RPMI8226 (cell line): ENCODE measurements at places on chromosomes 12 and 14.
A peak's percentile ranks its signal among the peaks of the same experiment; 100 is the strongest.

DNA sequence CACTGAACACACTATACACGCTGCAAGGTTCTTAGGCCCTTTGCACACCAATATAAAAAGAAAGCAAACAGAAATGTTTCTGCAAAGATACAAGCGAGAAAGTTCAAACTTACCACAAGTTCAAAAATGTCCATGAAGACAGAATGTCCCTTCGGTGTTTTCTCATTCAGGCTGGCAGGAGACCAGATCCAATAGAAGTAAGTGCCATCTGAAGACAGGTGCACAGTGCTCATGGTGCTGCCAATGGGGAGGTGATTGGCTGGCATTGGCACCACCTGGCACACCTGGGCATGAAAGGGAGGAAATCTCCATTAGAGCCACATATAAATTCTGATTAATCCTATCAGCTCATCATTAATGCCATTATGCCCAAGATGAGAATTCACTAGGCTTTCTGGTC, 76.3 kb downstream of the HECTD4 start:
- DNase-seq, result no peak

DNA sequence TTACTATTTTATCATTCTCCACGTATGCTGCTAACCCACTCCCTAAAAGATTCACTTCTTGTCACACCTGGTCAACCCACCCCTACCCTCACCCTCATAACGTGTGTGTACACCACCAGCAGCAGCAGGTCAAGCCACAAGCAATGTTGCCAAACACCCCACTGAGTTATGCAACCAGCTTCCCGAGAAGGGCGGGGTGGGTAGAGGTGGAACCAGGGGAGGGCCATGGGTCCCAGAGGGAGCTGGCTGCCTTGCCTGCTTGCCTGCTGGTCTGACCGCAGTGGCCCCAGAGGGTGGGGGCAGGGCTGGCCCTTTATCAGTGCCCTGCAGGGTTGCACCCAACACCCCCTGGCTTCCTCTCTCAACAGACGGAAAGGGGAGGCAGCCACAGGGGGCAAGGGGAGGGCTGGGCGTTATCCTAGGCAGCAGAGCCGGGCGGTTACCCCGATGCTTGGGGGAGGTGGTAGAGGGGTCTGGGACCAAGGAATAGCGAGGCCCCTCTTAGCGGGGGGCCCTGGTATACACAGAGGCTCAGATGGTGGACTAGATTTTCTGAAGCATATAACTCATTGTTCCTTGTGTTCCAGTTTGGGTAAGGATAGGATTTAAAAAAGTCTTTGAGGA, 3.5 kb upstream of the NFE2 start:
- peak; percentile 44 for DNase-seq

DNA sequence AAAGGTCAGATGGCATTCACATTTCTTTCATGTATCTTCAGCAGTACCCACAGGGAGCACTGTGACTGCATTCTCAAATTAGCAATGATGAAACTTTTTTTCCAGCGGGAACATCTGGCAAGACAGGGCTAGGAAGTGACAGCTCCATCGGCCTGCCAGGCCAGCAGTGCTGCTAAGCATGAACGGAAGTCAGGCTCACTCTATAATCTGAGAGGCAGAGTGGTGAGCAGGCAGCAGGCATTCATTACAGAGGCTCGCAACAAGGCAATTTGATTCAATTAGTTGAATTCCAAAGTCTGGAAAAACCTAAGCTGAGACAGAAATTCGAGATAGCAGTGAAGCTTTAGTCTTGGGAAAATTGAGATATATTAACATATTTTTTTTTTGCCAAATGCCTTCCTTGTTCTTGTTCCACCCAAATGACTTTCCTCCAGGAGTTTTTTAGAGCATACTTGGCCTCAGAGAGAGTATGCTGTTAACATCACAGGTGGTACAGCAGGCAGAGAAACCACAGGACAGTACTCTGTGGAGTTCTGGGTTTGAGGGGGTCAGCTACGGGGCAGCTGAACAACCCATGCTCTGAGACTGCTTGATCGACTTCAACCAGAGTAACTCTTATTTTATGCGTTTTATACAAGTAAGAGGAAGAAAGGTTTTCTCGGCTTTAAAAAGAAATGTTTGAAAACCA, 414.9 kb downstream of the APAF1 start:
- no peak for DNase-seq

DNA sequence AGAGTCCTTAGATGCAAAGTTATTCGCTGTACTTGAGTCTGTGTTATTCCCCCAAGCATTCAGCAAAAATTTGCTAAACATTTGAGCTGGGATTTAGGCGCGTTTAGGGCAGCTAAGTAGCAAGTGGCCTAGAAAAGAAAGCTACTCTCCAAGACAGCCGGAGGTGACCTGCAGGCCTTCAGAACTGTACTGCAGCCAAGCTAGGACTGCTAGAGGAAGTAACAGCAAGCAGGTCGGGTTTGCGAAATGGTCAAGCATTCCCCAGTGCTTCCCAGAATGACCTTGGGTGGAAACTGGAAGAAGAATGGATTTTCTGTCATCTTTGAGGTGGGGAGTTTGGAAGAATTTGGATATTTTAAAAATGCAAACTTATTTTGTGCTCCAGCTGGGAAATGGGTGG, 287.5 kb downstream of the FOXN3 start:
- DNase-seq, result no peak

- DNase-seq, result no peak
These were observed 37.7 kb downstream of the NRDE2 start for GRCh38 chr14:90293766-90294730.

- DNase-seq, result peak; percentile 77
These were observed 6.2 kb upstream of the OAS1 start for GRCh38 chr12:112900298-112901145.

DNA sequence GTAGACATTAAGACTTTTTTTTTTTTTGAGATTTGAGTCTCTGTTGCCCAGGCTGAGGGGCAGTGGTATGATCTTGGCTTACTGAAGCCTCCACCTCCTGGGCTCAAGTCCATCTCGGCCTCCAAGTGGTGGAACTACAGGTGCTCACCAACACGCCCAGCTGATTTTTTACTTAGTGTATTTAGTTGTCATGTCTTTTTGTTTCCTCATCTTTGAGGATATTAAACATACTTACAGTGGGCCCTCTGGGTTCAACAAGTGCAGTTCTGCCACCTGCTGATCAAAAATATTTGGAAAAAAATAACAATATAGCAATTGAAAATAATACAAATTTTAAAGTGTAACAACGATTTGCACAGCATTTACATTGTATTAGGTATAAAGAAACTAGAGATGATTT, 4.4 kb upstream of the B4GALNT1 start:
- peak; percentile 25 for DNase-seq

DNA sequence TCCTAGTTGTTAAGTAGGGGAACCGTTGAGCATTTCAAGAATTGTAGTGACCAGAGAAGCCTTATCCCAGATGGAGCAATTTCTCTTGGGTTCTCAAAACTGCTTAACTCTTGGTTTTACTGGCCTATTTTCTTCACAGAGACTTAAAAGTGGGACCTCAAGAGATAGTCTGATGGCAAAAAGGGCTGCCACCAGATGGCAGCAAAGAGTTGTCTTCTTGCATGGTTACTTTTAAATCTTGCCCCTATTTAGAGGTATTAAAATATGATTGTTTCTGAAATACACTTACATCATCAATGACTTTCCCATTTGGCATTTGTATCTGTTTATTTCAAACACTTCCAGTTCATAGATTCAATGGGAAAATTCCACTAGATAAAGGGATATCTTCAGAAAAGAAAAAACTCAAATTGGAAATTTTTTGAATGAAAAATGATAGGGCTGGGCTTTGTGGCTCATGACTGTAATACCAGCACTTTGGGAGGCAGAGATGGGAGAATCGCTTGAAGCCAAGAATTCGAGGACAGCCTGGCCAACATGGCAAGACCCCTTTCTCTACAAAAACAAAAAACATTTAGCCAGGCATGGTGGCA, 69.9 kb upstream of the CNTN1 start:
- peak; percentile 58 for DNase-seq

DNA sequence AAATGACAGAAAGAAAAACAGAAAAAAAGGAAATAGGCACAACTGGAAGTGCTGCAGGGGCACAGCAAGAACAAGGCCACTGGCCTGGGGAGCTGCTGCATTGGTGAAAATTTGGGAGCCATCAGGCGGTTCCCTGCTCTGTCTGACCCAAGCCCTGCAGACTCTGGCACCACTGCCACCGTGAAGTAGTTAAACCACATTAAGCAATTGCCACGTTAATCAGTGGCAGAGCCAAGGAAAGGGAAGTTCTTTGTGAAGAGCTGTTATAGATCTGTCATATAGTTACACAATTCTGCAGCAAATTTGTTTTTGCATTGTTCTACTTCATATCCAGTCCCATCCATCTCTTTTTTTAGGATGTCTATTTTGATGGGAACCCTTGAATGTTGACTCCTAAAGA, 915.3 kb downstream of the FSCB start:
- no peak for DNase-seq

- DNase-seq, result no peak
These were observed 121.7 kb upstream of the FUT8 start for GRCh38 chr14:65290830-65291229.

DNA sequence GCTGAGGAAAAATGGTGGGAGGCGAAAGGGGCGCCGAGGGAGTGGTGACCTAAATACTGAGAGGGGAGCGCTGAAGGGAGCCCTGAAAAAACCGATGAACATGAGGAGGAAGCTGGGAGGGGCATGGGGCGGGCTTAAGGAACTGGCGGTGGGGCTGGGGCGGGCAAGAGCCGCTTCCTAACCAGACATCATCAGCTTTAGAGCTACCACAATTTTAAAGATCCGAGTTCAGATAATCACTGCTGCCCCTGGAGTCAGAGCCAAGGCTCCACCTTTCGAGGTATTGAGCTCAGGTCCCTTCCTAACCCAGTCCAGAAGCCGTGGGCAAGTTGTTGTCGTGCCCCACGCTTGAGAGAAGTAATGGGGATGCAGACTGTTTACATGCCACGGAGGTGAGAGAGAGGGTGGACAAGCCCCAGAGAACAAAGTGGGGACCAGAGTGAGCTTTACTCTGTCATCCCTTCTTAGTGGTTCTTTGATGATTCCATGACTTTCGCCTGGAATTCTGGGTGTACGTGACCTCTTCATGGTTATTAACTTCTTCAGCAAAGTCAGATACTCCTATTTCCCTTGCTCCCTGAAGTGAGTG, 393 bp downstream of the ORMDL2 start:
- no peak for DNase-seq

DNA sequence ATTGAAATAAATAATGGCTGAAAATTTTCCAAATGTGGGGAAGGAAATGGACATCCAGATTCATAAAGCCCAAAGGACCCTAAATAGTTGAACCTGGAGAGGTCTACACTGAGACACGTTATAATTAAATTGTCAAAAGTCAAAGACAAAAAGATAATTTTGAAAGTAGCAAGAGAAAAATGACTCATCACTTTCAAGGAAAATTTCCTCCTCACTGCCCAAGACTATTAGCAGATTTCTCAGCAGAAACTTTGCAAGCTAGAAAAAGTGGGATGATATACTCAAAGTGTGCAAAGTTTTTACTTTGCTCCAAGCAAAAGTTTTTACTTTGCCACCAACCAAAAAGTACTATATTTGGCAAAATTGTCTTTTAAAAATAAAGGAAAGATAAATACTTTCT, 15.9 kb upstream of the KRT83 start:
- no peak for DNase-seq

- DNase-seq, result no peak
These were observed 113.3 kb upstream of the FSCB start for GRCh38 chr14:44620121-44621019.

GRCh38 chr14:64636208-64636979, 67.8 kb upstream of the PLEKHG3 start:
- peak; percentile 66 for DNase-seq

DNA sequence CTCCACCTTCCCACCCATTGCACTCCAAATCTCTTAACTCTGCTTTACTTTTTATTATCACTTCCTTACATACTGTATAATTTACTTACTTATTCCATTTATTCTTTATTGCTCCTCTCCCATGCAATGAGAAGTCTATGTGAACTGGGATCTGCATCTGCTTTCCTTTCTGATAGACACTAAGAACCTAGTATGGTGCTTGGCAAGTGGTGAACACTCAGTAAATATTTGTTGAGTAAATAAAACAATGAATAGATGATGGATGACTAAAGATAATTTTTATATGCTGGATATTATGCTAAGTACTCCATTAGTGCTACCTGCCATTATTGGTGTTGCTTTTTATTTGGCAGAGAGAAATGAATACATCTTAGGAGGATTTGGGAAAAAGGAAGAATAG, 151.0 kb downstream of the TPH2 start:
- no peak for DNase-seq

DNA sequence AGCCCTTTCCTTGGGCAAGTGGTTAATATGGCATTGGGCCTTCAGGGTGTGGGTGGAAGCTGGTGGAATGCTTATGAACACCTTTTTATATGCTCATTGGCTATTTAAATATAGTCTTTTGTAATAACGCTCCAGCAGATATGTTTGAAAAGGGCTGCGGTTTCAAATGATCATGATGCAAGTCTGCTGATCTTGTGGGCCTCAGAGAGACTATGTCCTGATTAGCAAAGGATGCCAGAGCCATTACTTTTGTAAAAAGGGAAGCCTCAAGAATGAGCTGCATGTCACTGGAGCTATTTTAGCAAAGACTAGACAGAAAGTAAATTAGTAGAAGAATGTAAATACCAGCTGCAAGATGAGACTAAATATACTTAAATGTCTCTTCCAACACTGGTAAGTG, 200.5 kb downstream of the GXYLT1 start:
- no peak for DNase-seq

DNA sequence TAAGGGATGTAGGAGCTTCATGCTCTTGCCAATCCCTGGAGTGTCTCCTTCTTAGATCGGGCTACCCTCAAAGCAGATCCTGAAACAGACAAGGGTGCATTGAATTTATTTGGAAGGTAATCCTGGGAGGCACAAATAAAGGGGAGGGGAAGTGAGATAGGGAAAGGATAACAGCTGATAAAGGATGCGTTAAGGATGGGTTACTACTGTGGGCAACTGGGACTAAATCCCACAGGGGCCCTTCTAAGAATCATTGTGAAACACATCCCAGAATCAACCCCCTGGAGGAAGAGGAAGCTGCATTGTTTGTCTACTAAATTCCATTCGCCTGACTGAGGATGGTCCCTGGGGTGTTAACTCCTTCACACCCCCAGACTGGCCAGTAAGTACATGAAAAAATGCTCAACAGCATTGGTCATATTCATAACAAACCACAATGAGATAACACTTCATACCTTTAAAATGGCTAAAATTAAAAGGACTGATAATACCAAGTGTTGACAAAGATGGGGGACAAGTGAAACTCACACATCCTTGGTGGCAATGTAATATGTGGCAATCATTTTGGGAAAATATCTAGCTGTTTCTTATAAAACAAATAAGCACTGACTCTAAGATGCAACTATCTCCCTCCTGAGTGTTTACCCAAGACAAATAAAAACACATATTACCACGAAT, 37.0 kb upstream of the CMKLR1 start:
- DNase-seq, result no peak

- no peak for DNase-seq
These were observed 90.1 kb upstream of the DAAM1 start for GRCh38 chr14:59098377-59098776.

- no peak for DNase-seq
These were observed 32.1 kb downstream of the ITPR2 start for GRCh38 chr12:26800858-26801257.

- DNase-seq, result no peak
These were observed 81.8 kb upstream of the FOXN3 start for GRCh38 chr14:89498878-89499277.

GRCh38 chr14:55843718-55844403, 263.9 kb downstream of the KTN1 start:
- no peak for DNase-seq

- no peak for DNase-seq
These were observed 185.1 kb upstream of the C14orf180 start for GRCh38 chr14:104394409-104394851.
